ENCODE measurements at places on chromosomes 6 and 20.

DNA sequence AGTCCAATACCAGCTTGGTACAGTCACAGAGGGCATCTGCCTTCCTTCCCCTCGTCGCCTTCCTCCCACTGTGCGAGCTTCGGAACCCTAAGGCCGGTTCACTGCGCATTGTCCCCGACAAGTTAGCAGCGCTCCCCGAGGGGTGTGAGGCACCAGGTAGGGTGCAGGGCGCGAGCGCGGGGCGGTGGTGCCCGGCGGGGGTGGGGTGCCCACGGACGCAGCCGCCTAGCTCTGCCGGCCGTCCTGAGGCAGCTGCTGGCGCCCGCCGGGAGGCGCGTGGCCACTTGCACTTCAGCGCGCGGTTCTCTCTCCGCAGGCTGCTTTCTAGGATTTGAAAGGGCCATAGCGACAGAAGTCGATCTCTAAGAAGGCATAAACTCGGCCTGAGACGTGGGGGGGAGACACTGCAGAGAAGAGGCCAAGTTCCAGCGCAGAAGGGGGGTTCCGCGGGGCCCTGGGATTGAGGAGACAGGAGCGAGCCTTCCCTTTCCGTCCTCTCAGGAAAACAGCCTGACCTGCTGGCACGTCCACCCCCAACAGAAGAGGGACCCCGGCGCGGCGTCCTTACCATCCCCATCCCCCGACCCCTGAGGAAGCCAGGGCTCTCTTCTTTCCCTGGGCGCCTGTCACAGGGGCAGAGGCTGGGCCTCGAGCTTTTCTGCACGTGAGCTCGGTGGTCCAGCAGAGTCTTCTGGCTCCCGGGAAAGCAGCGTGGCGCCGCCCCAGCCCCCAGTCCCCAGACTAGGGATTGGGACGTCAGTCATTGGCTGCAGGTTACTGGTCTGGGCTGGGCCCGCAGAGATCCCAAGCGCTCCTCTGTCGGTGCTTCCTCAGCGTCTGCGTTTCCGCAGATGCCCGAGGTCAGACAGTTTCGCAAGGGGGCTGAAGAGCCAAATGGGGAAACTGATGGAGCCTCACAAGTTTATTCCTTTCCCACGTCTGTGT lies 15.6 kb upstream of the PRDM13 start:
- DNase-seq = no peak

GRCh38 chr20:34322267-34323105 lies 19.3 kb upstream of the AHCY start:
- no peak for DNase-seq

- DNase-seq = no peak
Observed at GRCh38 chr6:40950986-40951698, 87.9 kb downstream of the UNC5CL start.

GRCh38 chr6:13500264-13500663 lies 12.9 kb upstream of the GFOD1 start:
- no peak for DNase-seq

All from common myeloid progenitor, CD34-positive (primary cell).